Frontal cortex (tissue), 4 donors: ENCODE measurements at places on chromosomes 16 and 17. TPM values are rescaled to one million over a fixed set of nuclear protein-coding genes. Genes with fewer than 3 reads are reported as not detected.

DNA sequence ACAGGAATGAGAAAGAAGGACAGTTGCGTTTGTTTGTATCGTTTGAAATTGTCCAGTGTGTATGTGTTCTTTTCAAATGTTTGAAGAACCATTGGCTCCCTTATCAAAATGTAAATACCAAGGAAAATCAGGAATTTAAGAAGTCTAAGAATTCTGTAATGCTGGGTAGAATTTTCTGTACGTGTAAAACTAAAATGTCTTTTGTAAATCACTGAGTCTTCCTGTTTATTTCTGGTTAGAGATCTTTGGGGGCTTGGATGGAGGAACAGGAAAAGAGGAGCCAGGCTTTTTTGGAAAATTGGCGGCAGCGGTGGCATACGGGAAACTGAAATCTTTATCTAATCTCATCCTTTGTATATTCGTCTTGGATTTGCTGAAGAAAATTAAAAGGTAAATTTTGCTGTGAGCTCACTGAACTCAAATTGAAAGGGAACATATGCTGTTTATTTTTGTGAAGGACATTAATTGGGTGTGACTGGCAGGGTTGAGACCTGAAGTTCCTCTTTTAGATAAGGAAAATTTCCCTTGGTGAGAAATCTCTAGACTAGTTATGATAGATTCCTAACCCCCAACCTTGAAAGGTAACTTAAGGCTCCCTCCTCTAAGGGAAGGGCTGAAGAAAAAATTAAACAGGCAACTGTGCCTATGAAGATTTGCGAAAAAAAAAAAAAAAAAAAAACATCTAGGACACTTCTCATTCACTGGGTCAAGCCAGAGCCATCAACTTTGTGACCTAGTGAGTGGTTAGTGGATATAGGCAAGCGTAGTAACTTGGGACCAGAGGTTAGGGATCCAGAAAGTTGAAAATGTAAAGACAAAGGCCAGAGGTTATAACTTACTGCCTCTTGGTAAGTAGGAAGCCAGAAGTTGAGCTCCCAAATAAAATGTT, 10.8 kb downstream of the TAT start:
- no peak for DNase-seq

GRCh38 chr16:51538707-51539498, 387.8 kb upstream of the SALL1 start:
- DNase-seq, result no peak

GRCh38 chr16:55915096-55915827, 40.1 kb upstream of the CES5A start:
- no peak for DNase-seq

The KCNH6 gene
- total RNA-seq, result not detected

- DNase-seq, result no peak
Observed at GRCh38 chr17:1422885-1423284, 22.9 kb upstream of the YWHAE start.

The KAT8 gene
- total RNA-seq, result 47.7 TPM

DNA sequence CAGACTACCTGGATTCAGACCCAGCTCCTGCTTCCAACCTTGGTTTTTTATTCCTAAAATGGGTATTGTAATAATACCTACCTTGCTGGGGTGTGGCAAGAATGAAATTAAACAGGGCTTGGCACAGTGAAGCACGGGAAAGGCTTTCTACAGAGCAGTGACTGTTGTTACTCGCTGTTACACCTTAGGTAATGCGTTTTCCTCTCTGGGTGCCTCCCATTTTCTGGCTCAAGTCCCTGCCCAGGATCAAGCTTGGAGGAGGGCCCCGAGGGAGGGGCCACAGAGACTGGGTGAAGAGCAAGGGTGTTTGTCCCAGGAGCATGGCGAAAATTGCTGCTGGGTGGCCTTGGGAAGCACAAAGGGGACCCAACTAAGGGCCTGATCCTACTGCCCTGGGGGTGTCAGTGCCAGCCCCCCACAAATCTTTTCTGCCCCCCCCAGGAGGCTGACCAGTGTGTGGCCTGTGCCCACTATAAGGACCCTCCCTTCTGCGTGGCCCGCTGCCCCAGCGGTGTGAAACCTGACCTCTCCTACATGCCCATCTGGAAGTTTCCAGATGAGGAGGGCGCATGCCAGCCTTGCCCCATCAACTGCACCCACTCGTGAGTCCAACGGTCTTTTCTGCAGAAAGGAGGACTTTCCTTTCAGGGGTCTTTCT, 13.3 kb downstream of the MIEN1 start:
- DNase-seq, result no peak

The TP53TG3C gene
- total RNA-seq, result not detected

DNA sequence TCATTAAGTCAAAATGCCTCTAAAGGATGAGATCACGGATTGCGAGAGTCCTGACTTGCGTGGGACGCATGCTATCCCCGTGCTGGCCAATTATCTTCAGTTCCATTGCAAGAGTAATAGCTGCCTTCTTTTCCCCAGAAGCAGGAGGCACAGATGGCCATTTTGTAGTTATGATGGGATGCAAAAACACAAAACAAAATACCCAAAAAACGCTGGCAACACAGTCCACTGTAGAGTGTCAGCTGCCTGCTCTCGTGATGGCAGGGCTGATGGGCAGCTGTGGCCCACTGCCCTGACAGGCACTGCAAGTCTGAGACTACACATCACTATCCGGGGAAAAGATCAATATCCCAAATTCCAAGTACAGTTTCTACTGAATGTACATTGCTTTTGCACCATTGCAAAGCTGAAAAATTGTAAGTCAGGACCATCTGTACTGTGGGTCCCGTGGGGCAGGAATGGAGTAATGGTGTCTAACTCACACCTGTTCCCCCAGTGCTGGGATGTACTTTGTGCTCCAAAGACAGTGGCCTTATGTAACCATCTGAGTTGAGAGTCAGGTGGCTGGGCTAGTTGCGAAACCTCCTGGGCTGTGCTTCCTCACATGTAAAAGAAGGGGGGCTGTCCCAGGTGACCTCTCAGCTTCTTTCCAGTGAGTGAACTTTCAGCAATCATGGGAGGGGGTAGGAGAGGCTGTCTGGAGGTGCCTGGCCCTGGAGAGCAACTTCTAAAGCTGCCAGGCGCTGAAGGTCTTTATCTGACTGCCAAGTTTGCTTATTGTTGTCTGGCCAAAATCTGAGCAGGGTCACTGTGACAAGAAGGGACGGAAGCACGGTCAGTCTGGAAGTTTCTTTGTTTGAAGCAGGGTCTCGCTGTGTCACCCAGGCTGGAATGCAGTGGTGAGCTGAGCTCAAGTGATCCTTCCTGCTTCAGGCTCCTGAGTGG, 4.7 kb downstream of the SLC47A1 start:
- DNase-seq, result no peak

- DNase-seq, result no peak
Observed at GRCh38 chr17:81719410-81720266, 7.6 kb downstream of the SLC25A10 start.

DNA sequence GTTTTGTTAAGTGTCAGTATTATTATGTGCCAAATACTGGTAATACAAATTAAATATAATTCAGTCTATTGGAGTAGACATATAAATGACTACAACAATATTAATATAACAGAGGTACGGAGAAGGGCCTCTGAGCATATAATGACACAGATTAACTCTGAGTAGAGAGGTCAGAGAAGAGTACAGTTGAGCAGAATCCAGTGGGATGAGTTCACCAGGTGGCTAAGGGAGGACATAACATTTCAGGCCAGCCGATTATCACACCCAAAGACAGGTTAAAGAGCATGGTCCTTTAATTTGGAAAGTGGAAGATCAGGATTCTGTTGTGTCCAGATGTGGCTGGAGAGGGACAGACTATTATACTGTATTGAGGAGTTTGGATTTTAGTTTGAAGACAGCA, 11.3 kb downstream of the NFATC3 start:
- DNase-seq, result no peak

The MYO15B gene
- total RNA-seq, result 19.6 TPM

DNA sequence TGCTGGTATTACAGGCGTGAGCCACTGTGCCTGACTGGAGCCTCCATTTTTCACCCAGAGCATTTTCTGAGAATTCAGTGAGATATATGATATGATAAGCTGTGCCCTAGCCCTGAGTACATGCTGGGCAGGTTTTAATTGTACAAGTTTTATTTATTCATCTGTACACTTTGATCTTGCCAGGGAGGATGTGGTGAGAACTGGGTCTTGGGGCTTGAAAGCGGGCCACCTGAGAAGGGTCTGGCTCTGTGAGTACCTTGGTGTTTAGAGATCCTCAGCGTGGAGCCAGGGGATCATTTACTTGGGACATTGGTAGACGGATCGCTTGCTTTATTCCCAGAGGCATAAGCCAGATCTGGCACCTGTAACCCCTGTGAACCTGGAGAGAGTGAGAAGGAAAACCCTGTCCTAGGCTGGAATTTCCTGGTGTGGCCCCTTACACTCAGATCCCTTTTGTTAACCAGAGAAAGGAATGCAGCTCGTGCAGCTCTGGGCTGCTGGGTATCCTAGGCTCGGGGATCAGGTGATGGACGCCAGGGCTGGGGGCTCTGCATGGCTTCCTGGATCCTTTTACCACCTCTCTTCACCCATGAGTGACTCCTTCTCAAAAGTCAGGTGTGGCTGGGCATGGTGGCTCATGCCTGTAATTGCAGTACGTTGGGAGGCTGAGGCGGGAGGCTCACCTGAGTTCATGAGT, 91.9 kb downstream of the ABCC1 start:
- DNase-seq, result no peak

The MRPL58 gene
- total RNA-seq, result 12.6 TPM

- DNase-seq, result no peak
Observed at GRCh38 chr16:50479771-50480170, 68.4 kb upstream of the NKD1 start.

- DNase-seq, result no peak
Observed at GRCh38 chr17:44146375-44147346, 4.9 kb downstream of the HROB start.

The SLC5A11 gene
- not detected for total RNA-seq

DNA sequence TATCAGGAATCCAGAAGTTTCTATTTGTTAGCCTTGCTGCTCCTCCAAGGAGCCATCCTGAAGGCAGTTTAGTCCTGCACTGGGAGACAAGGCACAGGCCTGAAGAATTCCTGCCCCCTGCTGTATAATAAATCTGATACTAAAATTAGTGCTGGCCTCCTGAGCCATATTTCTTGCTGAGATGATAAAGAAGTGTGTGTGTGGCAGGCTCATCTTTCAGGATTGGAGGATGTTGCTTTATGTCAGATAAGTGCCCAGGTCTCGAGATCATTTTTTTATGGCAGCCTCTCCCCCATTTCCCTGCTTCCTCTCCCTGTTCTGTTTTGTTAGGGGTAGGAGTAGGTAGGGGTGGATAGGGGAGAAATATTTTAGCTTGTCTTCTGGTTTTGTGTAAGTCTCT, 26.0 kb downstream of the MSI2 start:
- no peak for DNase-seq

DNA sequence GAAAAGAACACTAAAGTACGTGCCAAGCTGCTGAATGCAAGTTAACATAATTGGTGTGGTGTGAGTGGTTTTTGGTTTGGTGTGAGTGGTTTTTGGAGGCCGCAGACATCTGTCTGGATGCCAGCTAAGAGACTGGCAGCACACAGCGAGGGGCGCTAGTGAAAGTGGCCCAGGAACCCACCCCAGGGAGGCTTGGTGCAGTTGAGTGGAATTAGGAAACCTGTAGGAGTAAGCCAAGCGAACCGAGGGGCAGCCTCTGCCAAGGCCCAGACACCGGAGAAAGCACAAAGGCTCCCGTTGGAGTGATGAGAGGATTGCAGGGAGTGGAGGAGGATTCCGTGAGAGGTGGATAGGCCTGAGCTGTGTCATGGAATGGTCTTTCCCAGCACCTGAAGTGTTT, 24.6 kb upstream of the SLC5A11 start:
- DNase-seq, result no peak

The SRR gene
- total RNA-seq, result 55.4 TPM

DNA sequence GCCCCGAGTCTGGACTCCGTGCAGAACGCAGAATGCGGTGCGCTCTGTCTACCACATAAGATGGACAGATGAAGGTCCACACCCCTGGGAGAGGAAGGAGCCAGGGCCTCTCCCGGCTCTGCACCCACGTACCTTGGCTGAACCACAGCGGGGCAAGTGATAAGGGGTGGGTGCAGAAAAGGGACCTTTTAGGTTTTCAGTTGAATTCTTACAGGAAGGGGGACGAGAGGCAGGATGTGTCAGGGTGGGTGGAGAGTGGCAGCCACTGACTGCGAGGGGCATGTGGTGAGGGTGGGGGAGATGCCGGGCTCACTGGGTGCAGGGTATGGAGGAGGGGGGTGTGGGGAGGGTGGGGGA, 372 bp downstream of the CD300A start:
- no peak for DNase-seq

The NPW gene
- total RNA-seq, result not detected
